ENCODE measurements at places on chromosomes 11 and 22.

GRCh38 chr11:1752907-1753228 lies 2.5 kb upstream of the IFITM10 start:
- no peak for DNase-seq

DNA sequence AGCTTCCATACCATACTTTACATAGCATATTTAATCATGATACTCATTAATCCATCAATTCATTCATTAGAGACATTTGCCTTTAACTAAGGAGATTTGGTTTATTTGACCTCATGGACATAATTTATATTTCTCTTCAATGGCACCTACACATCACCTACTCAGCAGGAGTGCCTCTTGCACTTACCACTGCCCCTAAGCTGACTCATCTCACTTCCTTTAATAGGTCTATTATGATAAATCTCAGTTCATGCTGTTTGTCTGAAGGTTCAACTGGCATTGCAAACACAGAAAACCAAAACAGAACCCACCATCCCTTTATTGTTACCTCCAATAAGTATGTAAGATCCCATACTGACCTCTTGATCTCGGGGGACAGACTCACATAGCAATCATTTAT lies 186.7 kb downstream of the LUZP2 start:
- no peak for DNase-seq

GRCh38 chr11:45933131-45933831 lies 10.8 kb downstream of the LARGE2 start:
- no peak for DNase-seq

DNA sequence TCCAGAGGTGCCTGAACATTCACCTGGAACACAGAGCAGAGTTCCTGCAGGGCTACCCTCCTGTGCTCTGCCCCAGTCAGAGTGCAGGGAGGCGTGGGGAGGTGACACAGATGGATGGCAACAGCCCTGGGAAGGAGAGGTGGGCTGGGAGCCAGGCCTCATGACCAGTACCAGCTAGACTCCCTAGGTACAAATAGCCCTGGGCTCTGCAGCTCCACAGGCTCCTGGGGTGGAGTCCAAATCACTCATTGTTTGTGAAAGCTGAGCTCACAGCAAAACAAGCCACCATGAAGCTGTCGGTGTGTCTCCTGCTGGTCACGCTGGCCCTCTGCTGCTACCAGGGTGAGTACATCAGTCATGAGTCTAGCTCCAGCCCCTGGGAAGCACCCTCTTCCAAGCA lies at the start of gene SCGB1D2:
SCGB1D2 (plus strand) TSS at position 219 of the 400 bp plus-strand sequence; CDS start at position 288, 69 bp downstream.
- no peak for DNase-seq

- DNase-seq = no peak
Observed at GRCh38 chr11:11076276-11076675, 218.4 kb upstream of the ZBED5 start.

DNA sequence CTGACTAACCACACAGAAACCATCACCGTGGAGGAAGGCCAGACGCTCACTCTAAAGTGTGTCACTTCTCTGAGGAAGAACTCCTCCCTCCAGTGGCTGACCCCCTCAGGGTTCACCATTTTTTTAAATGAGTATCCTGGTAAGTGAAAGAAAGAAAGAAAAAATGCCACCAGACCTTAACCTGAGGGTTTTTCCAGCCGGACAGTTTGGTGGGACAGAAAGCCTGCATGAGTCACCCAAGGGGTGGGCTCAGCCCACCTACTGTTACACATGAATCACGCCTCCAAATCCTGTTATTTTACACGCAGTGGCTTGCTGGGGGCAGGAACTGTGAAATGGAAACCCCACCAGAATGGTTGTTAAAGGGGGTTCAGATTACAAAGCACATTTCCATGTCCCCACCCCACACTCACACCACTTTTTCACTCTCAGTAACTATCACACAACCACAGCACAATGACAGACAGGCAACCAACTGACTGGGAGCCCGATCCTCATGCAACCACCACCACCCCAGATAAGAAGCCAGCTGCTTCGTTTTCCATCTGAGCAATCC lies 11.9 kb downstream of the CRTAM start:
- peak; percentile 20 for DNase-seq

DNA sequence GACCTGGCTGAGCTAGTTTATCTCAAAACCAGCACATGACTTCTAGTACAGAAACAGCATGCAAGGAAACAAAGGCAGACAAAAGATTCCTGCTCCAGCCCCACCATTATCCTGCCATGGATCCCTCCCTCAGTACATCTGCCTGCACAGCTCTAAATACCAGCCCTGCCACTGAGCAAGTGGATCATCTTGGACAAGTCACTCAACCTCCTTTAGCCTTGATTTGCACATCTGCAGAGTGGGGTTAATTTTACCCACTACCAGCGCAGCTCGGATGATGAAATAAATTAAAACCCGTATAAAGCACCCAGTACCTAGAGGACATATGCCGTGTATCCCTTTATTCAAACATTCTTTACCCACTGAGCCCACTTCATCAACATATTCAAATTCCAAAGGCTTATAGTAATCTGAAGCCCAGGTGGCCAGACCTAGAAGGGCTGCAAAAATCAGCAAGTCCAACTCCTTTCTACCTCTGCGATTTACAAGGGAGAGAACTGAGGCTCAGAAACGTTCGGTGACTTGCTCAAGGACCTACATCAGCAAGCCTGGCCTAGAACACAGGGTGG lies 7.5 kb downstream of the SYN3 start:
- no peak for DNase-seq

- no peak for DNase-seq
Observed at GRCh38 chr11:14411818-14412217, 52.8 kb upstream of the RRAS2 start.

DNA sequence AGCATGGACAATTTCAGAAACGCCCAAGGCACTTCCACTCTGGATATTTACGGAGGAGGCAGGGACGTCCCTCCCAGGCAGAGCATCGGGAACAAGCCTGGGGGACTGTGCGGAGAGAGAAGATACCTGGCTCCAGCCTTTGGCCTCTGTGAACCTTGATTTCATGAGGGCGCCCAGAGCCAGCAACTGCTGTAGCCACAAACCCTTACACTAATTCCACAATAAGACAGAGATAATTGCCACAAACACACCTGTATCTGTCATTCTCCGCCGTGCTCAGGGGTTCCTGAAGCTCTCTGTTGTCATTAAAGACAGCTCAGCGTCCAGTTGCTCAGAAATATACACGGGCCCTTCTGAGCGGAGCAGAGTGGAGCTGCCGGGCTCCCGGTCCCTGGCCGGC lies 1292.1 kb downstream of the TBC1D22A start:
- no peak for DNase-seq

- DNase-seq = no peak
Observed at GRCh38 chr11:120510406-120511115, 987 bp upstream of the GRIK4 start.
